Testis (tissue), 5 donors: ENCODE measurements at places on chromosomes 5 and 9. TPM values are rescaled to one million over a fixed set of nuclear protein-coding genes. Genes with fewer than 3 reads are reported as not detected.

Gene PCSK1
- 0.63 TPM for polyA plus RNA-seq

Gene ADRA1B
- polyA plus RNA-seq = 1.1 TPM

Gene TCF7
- polyA plus RNA-seq = 9.9 TPM

Gene ADAMTSL1
- polyA plus RNA-seq = 4.7 TPM

Gene OTULINL
- 10.2 TPM for polyA plus RNA-seq

Gene UGT3A2
- 14.9 TPM for polyA plus RNA-seq

Gene PLPP6
- 10.8 TPM for polyA plus RNA-seq

Gene NUTM2F
- 2.1 TPM for polyA plus RNA-seq

Gene LAMC3
- polyA plus RNA-seq = 35.9 TPM

Gene PCAT7
- 9.2 TPM for polyA plus RNA-seq
